ENCODE measurements at places on chromosomes 5 and 9.

- no peak for DNase-seq
Measured at GRCh38 chr5:9516591-9516990, 29.3 kb downstream of the SEMA5A start.

DNA sequence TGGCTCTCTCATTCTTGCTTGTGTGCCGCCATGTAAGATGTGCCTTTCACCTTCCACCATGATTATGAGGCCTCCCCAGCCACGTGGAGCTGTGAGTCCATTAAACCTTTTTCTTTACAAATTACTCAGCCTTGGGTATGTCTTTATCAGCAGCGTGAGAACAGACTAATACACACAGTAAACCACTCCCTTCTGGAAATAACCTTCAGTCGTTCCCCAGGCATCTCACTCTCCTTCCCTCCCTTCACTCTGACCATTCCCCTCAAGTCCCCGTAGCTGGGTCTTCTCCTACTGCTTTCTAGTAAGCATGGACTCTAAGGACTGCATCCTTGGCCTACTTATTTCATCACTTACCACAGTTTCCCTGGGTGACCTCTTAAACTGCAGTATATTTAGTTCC lies 493.9 kb downstream of the CCDC171 start:
- no peak for DNase-seq

GRCh38 chr9:33466565-33467495 lies 6.9 kb downstream of the NOL6 start:
- peak; percentile 77 for DNase-seq

DNA sequence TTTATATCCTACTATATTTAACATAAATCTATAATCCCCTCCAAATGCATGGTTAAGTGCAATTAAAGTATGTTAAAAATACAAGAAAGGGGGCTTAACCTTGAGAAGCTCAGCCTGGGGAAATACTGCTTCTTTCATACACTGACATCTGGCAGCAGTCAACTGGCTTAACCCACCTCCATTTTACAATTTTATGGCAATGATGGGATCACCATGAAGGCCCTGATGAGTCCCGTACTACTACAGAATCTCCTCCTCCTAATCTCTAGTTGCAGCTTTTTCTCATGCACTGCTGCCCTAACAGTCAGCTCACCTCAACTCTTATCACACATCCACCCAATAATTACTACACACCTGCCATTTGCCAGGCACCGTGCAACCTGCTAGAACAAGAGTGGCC lies 40.9 kb downstream of the ZNF608 start:
- no peak for DNase-seq

GRCh38 chr9:69945671-69946141 lies 97.9 kb upstream of the MAMDC2 start:
- no peak for DNase-seq

DNA sequence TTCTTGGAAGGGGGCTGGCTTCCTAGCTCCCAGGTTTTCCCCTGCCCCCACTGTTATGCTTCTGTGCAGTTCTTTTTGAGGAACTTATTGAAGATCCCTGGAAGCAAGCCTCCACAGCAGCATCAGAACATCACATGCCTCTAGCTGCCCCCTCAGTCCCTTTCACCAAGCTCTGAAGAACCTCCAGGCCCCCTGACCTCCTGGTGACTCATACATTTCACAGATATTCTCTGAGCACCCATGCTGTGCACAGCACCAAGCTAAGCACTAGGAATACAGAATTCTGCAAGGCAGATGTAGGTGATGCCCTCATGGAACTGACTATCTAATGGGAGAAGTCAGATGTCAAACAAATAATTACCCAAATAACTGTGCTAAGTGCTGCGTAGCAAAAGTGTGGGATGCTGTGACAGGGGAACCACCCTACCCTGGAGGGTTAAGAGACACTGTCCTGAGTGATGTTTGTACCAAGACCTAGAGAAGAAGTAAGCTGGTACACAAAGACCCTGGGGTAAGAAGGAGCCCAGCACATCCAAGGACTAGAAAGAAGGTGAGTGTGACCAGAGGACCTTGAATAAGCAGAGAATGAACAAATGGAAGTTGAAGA lies 213.7 kb upstream of the NR4A3 start:
- no peak for DNase-seq

DNA sequence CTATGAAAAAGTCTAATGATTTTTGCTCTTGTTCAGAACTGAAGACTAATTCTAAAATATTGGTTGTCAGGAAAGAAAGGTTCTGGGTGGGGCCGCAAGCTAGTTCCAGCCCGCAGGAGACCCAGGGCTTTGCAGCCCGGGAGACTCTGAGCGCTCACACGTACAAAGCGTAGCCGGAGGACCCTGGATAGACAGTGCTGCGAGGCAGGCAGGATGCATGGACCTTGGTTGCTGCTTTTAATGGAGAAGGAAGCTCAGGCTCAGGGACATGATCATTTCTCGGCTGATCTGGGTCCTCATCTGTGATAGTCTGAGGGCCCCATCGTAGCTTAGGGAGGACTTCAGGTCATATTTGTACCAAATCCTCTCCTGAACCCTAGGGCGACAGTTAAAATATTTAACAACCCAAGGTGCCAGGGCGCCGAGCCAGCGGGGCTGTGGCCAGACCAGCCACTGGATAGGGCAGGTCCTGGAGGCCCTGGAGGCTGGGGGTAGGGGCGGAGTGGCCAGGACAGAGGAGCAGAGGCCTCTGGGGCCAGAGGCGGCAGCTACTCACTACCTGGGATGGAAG lies 70.1 kb upstream of the UNC5A start:
- DNase-seq: no peak

DNA sequence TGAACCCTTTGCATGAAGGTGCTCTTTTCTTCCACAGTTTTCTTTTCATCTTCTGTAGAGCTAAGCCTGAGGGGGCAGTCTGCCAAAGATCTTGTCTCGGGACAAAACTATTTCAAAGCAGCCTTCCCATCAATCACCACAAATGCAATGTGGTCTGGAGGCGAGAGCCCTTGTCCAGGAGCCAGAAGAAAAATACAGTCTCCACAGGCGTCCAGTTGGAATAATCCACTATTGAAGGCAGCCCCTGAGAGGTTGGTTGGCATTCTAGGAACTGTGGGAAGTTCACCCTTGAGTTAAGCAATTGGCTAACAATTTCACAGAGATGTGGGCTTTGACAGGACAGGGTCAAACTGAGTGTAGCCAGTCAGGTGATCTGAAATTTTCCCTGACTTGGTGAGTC lies 72.0 kb downstream of the SEMA6A start:
- no peak for DNase-seq

DNA sequence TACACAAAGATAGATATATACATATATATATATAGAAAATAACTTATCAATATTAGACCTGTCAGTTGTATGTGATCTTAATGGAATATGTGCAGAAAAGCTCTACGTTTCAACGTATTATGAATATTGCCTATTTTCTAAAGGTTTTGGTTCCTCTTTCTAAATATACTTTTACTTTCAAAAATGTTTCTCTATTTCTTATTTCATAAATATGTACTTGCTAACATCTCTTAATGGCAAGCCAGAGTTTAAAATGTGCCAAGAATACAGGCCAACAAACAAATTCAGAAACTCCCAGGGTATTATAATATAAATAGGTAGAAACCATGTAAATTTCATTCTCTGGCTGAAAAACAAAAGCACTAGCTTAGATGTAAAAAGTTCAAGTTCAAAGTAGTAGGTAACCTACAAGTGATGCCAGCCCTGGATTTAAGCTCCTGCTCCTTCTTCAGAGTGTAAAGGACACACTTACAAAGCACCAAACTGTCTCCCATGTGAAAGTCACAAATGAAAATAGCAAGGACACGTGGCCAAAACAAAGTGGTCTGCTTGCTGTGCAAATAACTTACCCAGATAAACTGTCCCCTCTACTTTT lies 685.1 kb upstream of the DMAC1 start:
- no peak for DNase-seq

- no peak for DNase-seq
Measured at GRCh38 chr5:2921651-2922050, 170.2 kb upstream of the IRX2 start.

GRCh38 chr5:627840-628239 lies 15.7 kb downstream of the CEP72 start:
- no peak for DNase-seq

DNA sequence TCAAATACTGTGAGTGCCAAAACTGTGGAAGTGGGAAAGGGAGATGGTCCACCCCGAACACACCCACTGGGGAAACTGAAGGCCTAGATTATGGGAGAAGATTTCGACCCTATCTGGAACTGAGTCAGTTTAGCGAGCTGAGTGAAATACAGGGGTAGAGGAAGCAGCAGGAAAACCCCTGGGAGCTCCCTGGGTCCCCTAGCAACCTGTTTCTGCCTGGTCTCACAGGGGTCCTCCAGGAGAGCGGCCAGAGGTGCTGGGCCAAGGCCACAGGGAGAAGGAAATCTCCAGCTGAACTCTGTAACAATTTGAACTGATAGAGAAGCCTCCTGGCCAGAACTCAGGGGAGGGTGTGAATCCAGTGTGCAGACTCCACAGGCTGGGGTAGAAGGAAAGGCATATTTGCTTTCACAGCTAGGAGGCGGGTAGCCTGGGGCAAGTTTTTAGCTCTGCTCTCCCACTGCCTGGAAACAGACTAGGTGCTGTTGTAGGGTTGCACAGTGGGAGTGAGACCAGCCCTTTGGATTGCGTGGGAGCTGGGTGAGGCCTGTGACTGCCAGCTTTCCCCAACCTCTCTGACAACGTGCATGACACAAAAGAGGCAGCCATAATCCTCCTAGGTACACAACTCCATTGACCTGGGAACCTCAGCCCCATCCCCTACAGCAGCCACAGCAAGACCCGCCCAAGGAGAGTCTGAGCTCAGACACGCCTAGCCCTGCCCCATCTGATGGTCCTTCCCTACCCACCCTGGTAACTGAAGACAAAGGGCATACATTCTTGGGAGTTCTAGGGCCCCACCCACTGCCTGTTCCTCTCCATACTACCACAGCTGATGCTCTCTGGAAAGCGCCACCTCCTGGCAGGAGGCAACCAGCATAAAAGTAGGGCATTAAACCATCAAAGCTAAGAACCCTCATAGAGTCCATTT lies 78.8 kb upstream of the GPBP1 start:
- DNase-seq: no peak

DNA sequence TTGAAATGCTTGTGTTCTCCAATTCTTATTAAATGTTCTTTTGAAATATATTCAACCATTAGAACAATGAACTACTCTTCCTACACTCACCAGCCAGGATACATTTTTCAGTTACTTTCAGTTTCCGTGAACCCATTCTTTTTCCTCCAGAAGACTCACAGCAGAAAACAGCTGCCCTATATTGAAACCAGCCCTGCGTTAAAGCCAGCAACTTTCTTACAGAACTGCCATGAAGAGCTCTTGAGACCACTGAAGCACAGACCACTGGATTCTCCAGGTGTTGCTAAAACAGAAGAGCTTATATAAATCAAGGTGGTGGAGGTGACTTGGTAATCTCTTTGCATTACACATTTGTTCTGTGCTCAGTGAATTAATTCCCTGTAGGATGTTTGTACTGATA lies 365.9 kb upstream of the C9orf72 start:
- no peak for DNase-seq
